T-helper 2 cell treated with Interferon-gamma antibody and Interleukin-4, amounts not matched to agents 5 μg/mL and 100 μg/mL, for 36 hours (primary cell): ENCODE measurements at places on chromosomes 13 and 19.

DNA sequence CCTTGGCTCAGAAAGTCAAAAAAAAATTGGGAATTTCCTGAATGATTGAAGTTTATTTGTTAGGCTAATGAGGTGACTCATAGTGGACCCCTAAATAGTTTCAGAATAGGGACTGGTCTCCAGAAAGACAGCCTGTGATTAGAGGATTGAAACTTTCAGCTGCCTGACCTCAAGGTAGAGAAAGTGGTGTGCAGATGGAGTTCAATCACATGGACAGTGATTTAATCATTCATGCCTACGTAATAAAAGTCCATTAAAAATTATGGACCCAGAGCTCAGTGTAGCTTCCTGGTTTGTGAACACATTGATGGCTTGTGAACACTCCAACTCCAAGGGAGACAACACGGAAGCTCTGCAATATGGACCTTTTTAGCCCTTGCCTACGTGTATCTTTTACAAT, 533.2 kb upstream of the PCDH9 start:
- no peak overlapping the region for H3K4me3 ChIP-seq
- no peak overlapping the region for H3K27ac ChIP-seq
- no peaks in the 10 kb centered on the region for H3K27me3 ChIP-seq
- DNase-seq, result no peak
- H3K4me1 ChIP-seq, result no peaks in the 10 kb centered on the region

DNA sequence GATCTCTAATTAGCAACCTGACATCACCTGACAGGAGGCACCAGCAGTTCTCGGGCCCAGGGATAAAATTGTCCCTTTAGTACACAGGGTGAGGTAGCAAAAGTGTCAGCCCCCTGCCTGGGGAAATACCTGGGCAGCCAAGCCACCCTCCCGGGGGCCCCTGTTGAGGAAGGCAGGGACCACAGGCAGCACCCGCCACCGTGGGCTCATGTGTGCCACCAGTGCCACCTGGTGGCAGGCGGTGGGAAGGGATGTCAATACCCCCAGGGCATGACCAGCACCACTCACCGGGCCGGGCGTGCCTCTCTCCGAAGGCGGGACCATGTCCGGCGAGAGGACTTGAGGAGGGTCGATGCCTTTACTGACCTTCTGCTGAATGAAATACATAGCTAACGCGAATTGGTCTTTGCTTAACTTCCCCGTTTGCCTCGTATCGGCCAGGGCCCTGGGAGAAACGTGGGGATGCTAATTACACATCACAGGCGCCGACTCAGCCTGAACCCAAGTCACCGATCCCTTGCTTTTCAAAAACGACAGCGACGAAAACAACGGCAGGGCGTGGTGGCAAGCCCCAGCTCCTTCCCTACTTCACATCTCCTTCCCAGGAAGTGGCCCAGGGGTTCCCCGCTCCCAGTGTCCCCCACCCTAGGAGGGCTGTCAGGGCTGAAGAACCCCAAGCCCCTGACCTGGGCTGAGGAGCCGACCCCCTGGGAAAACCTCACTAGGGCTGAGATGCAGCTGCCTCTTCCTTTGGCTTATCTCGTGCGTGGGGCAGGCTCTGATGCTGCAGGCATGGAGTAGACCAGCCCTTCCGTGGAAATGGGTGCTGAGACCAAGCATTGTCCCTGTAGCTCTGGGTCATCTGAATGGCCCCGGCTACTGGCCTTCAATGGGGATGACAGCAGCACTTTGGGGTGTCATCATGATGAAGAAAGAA, 53.8 kb downstream of the EPS15L1 start:
- H3K36me3 ChIP-seq, result peaks cover 25% of the 10 kb centered on the region
- H3K27me3 ChIP-seq, result no peaks in the 10 kb centered on the region
- H3K4me1 ChIP-seq, result peaks cover 4% of the 10 kb centered on the region
- peak; percentile 40 for DNase-seq
- H3K4me3 ChIP-seq, result no peak overlapping the region

GRCh38 chr13:90926459-90926858, 421.0 kb upstream of the MIR17HG start:
- DNase-seq, result no peak
- H3K27ac ChIP-seq, result no peak overlapping the region
- no peaks in the 10 kb centered on the region for H3K27me3 ChIP-seq
- no peaks in the 10 kb centered on the region for H3K4me1 ChIP-seq

- peaks cover 4% of the 10 kb centered on the region for H3K27me3 ChIP-seq
- no peaks in the 10 kb centered on the region for H3K36me3 ChIP-seq
- no peak for DNase-seq
- H3K4me1 ChIP-seq, result no peaks in the 10 kb centered on the region
These were observed 88.0 kb downstream of the ENOX1 start for GRCh38 chr13:43698758-43699157.

- H3K27me3 ChIP-seq, result peaks cover 7% of the 10 kb centered on the region
- no peak overlapping the region for H3K4me3 ChIP-seq
- no peaks in the 10 kb centered on the region for H3K36me3 ChIP-seq
These were observed 599 bp upstream of the F10 start for GRCh38 chr13:113121928-113122471.

- no peak overlapping the region for H3K27ac ChIP-seq
- DNase-seq, result no peak
- no peaks in the 10 kb centered on the region for H3K36me3 ChIP-seq
These were observed 963.1 kb downstream of the EFNB2 start for GRCh38 chr13:105572401-105572800.

DNA sequence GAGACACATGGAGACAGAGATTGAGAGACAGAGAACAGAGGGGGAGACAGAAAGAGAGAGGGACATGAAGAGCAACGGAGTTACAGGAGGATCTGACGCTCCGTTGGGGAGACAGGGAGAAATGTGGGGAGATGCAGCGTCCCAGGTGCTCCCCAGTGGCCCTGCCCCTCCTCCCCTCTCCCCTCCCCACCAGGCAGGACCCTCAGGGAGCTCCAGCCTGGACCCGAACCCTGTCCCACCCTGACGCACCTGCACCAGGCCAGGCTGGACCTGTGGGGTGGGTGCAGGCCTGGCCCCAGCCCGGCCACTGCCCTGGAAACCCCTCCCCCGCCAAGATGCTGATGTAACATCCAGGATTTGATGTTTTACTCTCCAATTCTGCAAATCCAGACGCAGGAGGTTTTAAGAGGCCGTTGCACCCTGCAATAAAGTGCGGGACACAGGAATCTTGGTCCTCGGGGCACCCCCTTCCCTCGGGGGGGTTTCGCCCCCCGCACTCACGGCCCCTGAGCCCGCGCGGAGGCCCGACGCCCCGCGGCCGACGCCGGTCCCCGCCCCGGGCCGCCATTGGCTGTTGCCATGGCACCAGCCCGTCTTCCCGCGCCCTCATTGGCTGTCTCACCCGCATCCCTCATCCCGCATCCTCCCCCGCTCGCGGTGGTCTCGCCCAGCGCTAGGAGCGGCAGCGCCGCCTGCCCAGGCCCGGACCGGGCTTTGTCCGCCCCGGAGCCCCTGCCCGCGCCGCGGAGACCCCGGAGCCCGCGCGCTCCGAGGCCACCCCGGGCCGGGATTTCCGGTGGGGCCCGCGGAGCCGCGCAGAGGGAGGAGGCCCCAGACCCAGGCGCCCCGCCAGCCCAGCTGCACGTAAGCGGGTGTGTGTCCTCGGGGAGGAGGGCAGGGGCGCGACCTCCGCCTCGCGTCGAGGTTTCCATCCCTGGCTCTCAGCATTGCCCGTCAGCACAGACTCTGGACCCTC, at the start of gene APC2:
APC2 (plus strand) TSS at position 655 of the 976 bp plus-strand sequence. CDS start 2,881 bp downstream, outside the sequence.
- peaks cover 53% of the 10 kb centered on the region for H3K27me3 ChIP-seq
- H3K4me1 ChIP-seq, result peaks cover 4% of the 10 kb centered on the region
- DNase-seq, result no peak
- no peaks in the 10 kb centered on the region for H3K36me3 ChIP-seq
- no peak within 1 kb of the TSS for H3K27ac ChIP-seq
- H3K4me3 ChIP-seq, result peak within 1 kb of the TSS; percentile 29

- peak; percentile 40 for DNase-seq
- peak overlapping the region; percentile 92 for H3K4me3 ChIP-seq
- peaks cover 3% of the 10 kb centered on the region for H3K36me3 ChIP-seq
- peak overlapping the region; percentile 96 for H3K27ac ChIP-seq
- H3K27me3 ChIP-seq, result no peaks in the 10 kb centered on the region
These were observed 629 bp upstream of the LRRC63 start for GRCh38 chr13:46211116-46211482.

GRCh38 chr19:48921721-48922500, 11.6 kb upstream of the DHDH start:
- no peak overlapping the region for H3K27ac ChIP-seq
- H3K4me3 ChIP-seq, result no peak overlapping the region
- no peak for DNase-seq
- no peaks in the 10 kb centered on the region for H3K27me3 ChIP-seq
- peaks cover 26% of the 10 kb centered on the region for H3K36me3 ChIP-seq

DNA sequence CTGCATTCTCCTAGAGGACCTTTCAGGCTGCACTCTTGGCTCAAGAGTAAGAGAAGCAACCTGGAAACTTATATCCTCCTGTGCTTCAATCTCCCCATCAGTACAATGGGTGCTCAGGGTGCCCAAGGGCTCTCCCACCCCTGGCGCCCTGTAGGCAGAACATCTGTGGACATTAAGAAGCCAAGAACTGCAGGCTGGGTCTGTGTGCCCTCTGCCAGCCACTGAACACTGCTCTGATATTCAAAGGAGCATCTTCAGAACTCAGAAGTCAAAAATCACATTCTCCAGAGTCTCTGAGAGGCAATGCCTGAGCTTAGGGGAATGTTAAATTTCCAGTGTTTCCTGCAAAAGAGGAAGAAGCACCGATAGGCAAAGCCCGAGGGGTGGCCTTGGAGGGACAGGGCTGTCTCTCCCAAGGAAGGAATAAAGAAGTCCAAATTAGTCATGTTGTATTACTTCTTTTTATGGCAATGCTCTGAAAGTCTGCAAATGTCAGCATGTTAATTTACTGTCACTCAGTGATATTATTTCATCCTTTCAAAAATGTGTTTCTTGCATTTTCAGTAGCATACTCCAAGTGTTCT, 88.1 kb downstream of the TSHZ3 start:
- H3K4me1 ChIP-seq, result no peaks in the 10 kb centered on the region
- no peak for DNase-seq
- no peak overlapping the region for H3K27ac ChIP-seq
- no peak overlapping the region for H3K4me3 ChIP-seq
- H3K27me3 ChIP-seq, result peaks cover 6% of the 10 kb centered on the region

DNA sequence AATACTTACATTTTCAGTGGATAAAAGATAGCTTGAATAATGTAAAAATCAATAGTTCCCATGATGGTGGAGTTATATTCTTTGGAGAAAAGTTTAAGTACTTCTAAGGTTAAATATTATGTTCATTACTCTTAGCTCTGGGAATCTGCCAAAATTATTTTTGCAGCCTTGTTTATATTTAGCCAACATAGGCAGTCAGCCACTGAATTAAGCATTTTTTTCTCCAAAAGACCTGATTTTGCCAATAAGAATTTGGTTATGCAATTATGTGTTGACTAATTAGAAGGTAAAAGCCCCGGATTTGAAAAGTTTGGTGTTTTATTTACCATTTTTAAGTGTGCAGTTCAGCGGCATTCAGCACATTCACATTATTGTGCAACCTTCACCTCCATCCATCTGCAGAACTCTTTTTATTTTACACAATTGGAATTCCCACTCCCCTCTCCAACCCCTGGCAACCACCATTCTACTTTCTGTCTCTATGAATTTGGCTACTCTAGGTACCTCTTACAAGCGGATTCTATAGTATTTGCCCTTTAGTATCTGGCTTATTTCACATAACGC, 90.1 kb upstream of the C1QTNF9B start:
- DNase-seq, result no peak
- peaks cover 44% of the 10 kb centered on the region for H3K27me3 ChIP-seq
- H3K4me3 ChIP-seq, result no peak overlapping the region
- H3K4me1 ChIP-seq, result peaks cover 2% of the 10 kb centered on the region
- H3K27ac ChIP-seq, result no peak overlapping the region

DNA sequence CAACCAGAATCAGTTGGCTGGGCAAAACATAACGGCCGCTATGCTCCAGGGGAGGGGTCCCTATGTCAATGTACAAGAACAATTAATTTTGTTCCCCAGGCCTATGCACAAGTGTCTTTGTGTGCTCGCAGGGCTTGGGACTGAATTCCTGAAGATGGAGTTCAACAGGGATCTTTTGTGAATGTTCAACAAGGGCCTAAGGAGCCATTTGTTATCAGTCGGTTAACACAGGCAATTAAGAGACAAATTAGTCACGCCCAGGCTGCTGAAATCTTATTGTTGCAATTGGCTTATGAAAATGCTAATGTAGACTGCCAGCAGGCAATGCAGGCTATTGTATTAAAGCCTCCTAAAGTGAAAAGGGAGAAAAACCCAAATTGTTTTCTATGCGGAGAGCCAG, 117.5 kb downstream of the ZNF429 start:
- no peak overlapping the region for H3K4me3 ChIP-seq
- no peaks in the 10 kb centered on the region for H3K27me3 ChIP-seq
- no peak for DNase-seq
- no peak overlapping the region for H3K27ac ChIP-seq

GRCh38 chr19:31018936-31019335, 330.3 kb downstream of the TSHZ3 start:
- peaks cover 2% of the 10 kb centered on the region for H3K27me3 ChIP-seq
- no peak overlapping the region for H3K27ac ChIP-seq
- DNase-seq, result no peak
- H3K36me3 ChIP-seq, result no peaks in the 10 kb centered on the region

DNA sequence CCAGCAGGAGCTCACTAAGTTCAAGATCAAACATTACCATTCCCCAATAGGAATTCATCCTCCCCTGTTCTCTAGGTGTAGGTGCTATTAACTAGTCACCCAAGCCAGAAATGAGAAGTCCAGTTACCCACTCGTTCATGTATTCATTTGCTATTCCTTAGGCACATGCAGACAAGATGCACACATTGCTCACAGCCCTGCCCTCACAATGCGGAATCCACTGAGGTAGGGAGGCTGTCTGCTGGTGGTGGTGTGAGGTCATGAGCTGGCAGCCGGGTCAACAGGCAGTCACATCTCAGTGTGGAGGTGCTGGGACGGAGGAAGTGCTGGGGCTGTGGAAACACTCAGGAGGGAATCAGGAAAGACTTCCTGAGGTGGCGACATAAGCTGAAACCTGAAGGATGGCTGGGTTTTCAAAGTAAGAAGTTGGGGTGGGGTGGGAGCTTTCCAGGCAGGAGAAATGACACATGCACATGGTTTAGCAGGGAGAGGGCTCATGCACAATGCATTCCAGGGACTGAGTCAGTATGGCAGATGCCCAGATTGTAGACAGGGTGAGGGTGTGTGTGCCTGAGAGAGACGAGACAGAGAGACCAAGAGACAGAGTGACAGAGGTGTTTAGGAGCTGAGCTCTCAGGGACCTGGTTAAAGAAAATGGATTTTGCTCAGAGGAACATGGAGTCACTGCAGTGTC, 117.6 kb downstream of the USP12 start:
- peaks cover 19% of the 10 kb centered on the region for H3K4me1 ChIP-seq
- H3K4me3 ChIP-seq, result no peak overlapping the region
- H3K27me3 ChIP-seq, result no peaks in the 10 kb centered on the region
- no peak overlapping the region for H3K27ac ChIP-seq
- H3K36me3 ChIP-seq, result no peaks in the 10 kb centered on the region
- no peak for DNase-seq

GRCh38 chr13:20351281-20352022, 119.3 kb upstream of the GJB6 start:
- H3K27me3 ChIP-seq, result no peaks in the 10 kb centered on the region
- H3K4me1 ChIP-seq, result peaks cover 3% of the 10 kb centered on the region
- DNase-seq, result no peak
- H3K27ac ChIP-seq, result no peak overlapping the region
- H3K36me3 ChIP-seq, result no peaks in the 10 kb centered on the region
- no peak overlapping the region for H3K4me3 ChIP-seq

GRCh38 chr19:10854350-10855089, 6.3 kb downstream of the C19orf38 start:
- no peak for DNase-seq
- no peaks in the 10 kb centered on the region for H3K4me1 ChIP-seq
- H3K27me3 ChIP-seq, result no peaks in the 10 kb centered on the region
- H3K27ac ChIP-seq, result no peak overlapping the region
